ENCODE measurements at places on chromosomes 3 and 15. TPM values are rescaled to one million over a fixed set of nuclear protein-coding genes. Genes with fewer than 3 reads are reported as not detected.

HCLS1 gene
- total RNA-seq = 0.46 TPM

SIDT1 gene
- not detected for total RNA-seq

GRCh38 chr3:191246630-191247029, 47.6 kb downstream of the OSTN start:
- no peaks in the 10 kb centered on the region for H3K36me3 ChIP-seq
- H3K4me3 ChIP-seq = no peak overlapping the region
- H3K27ac ChIP-seq = no peak overlapping the region

MED12L gene
- 10.8 TPM for total RNA-seq

- H3K4me1 ChIP-seq = no peaks in the 10 kb centered on the region
- H3K36me3 ChIP-seq = no peaks in the 10 kb centered on the region
- no peak overlapping the region for H3K27ac ChIP-seq
Measured at GRCh38 chr3:195763076-195763830, 42.5 kb downstream of the MUC20 start.

Measured in progenitor cell of endocrine pancreas (in vitro differentiated cells).